CD8-positive, alpha-beta memory T cell (primary cell): ENCODE measurements at places on chromosomes 3 and 15. TPM values are rescaled to one million over a fixed set of nuclear protein-coding genes. Genes with fewer than 3 reads are reported as not detected.

The GUCA1C gene
- not detected for total RNA-seq

The CCK gene
- not detected for total RNA-seq

The ERICH6 gene
- total RNA-seq, result not detected

The BFSP2 gene
- not detected for total RNA-seq

The TRIM59 gene
- 31.4 TPM for total RNA-seq

The GOLGA6L10 gene
- total RNA-seq, result 0.96 TPM

The ZSCAN2 gene
- 14.3 TPM for total RNA-seq

The SLC6A11 gene
- total RNA-seq, result not detected

The EPB42 gene
- not detected for total RNA-seq

The TFRC gene
- total RNA-seq, result 669 TPM

The CEMIP gene
- not detected for total RNA-seq
